ENCODE measurements at places on chromosomes 13 and 19.
A peak's percentile ranks its signal among the peaks of the same experiment; 100 is the strongest.

- DNase-seq: no peak
These were observed 1393.3 kb upstream of the ATXN8OS start for GRCh38 chr13:68714292-68714691.

DNA sequence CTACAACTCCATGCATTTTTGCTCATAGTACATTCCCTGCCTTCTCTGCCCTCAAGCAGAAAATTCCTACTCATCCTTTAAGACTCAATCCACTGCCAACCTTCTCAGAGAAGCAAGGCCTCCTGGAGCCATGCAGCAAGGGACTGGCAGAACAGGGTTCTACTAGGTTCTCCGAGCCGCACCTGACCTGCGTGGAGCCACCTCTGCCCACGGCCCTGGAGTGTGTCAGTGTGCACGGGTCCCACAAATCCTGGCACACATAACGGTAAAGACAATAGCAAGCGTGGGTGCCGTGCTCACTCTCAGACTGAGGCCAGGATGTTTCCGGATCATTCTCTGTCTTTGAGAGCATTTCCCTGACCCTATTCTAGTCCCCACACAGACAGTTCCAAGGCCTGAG, 30.0 kb downstream of the SOX1 start:
- DNase-seq: no peak

GRCh38 chr13:86986448-86986847, 684.7 kb upstream of the SLITRK5 start:
- DNase-seq: no peak

- no peak for DNase-seq
These were observed 13.1 kb upstream of the MTIF3 start for GRCh38 chr13:27463500-27463899.

GRCh38 chr19:49387936-49388372, at the start of gene KASH5:
KASH5 (plus strand) TSS chr19:49388249; CDS start chr19:49390884, 2,635 bp downstream.
- no peak for DNase-seq

DNA sequence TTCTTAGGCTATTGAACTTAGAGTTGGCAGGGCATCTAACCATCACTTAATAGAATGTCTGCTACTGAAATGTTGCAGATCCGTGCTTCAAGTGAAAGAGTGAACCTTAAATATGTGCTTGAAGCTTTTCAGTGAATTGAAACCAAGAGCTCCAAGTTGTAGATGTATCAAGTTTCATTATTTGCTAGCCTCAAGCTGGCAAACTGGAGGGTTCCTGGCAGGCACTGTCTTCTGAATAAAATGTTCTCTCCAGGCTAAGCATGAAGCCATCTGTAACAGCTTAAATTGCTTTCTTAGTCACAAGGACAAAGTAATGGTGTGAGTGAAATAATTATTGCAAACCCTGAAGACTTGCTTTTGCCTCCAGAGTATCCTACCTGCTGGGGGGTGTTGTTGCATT, 415.0 kb upstream of the SPRY2 start:
- no peak for DNase-seq

GRCh38 chr13:26571518-26571917, 14.0 kb downstream of the WASF3 start:
- no peak for DNase-seq

GRCh38 chr13:113658836-113659235, 838 bp upstream of the ATP4B start:
- peak; percentile 33 for DNase-seq

- DNase-seq: no peak
These were observed 22.4 kb downstream of the GTF2F2 start for GRCh38 chr13:45142440-45143345.

DNA sequence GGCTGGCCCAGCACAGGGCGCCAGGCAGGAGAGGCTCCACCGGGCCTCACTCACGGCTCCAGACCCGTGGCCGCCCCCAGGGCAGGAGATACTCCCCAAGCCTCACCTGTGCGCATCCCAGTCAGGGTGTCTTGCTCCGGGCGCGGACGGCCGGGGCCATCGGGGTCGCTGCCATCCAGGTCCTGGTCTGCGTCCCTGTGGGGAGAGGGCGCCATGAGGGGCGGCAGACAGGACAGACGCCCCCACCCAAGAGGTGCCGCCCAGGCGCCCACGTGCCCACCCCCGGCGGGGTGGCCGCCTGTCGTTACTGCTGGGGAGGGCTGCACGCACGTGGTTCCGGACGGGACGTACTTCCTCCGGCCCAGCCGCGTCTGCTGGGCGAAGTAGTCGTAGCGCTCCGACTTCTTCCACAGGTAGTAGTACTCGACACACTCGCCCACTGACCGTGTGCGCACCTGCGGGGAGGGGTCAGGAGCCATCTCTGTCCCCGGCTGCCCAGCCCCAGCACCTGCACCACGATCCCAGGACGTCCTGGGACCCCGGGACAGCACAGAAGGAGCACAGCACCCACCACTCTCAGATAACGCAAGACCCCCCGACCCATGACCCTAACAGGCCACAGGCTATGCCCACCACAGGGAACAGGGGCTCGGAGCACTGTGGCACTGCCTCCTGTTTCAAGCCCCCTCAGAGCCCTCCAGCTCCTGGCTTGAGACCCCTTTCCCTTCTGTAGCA, 17.4 kb upstream of the PLPP2 start:
- DNase-seq: no peak

GRCh38 chr19:29092712-29093552, 120.0 kb downstream of the UQCRFS1 start:
- DNase-seq: no peak

- DNase-seq: no peak
These were observed 65.9 kb downstream of the KCNRG start for GRCh38 chr13:50080911-50081678.

GRCh38 chr13:28685892-28686291, 27.0 kb downstream of the POMP start:
- DNase-seq: no peak

DNA sequence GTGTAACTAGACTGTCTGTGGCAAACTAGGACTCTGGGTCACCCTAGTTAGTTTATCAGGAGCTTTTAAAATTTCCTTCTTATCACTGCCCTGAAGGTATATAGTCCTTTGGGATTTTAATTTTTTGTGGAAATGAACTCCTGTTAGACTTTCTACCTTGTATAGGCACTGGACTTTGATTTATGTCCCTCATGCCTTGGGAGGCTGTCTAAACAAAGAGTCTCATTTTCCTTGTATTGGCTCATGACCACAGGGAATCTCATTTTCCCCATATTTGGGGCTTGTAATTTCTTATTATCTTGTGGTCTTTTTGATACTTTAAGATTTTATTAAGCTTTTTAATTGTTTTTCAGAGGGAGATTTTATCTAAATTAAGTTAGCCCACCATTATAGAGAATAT, 21.4 kb downstream of the KCTD4 start:
- DNase-seq: no peak

DNA sequence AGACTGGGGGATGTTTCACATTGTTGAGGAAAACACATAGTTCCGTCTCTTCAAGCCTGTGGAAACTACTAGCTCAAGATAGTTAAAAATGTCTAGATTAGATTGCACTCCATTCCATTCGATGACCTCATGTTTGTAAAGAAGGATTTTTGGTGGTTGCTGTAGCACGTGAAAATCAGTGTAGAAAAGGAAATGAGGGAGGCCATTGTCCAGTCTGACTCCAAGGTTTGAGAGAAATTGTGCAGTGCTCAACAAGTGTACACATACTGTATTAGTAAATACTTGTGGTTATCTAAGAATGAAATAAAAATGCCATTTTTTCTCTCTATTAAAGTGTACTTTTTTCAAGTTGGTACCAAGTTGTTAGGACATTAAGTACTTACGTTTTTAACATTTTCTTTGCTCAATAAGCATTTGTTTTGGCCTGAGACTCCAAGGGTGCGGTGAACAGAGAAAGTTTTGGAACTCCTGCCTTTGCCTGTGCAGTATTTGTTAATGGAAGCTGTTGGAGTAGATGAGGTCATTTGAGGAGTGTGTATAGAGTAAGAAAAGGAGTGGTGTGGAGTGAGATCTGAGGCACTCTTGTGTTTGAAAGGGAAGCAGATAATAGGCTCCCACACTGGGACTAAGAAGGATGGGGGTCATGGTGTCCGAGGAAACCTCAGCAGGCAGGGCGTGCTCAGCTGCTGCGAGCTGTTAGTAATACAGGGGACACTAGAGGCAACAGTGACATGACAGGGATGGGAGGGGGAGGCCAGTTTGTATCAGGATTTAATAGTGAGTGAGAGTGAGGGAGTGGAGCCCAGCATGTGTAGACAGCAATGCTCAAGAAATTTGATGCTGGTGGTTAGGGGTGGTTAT, 4.4 kb downstream of the WASF3 start:
- DNase-seq: no peak

- DNase-seq: no peak
These were observed 569 bp upstream of the MCF2L start for GRCh38 chr13:112968380-112968909.

DNA sequence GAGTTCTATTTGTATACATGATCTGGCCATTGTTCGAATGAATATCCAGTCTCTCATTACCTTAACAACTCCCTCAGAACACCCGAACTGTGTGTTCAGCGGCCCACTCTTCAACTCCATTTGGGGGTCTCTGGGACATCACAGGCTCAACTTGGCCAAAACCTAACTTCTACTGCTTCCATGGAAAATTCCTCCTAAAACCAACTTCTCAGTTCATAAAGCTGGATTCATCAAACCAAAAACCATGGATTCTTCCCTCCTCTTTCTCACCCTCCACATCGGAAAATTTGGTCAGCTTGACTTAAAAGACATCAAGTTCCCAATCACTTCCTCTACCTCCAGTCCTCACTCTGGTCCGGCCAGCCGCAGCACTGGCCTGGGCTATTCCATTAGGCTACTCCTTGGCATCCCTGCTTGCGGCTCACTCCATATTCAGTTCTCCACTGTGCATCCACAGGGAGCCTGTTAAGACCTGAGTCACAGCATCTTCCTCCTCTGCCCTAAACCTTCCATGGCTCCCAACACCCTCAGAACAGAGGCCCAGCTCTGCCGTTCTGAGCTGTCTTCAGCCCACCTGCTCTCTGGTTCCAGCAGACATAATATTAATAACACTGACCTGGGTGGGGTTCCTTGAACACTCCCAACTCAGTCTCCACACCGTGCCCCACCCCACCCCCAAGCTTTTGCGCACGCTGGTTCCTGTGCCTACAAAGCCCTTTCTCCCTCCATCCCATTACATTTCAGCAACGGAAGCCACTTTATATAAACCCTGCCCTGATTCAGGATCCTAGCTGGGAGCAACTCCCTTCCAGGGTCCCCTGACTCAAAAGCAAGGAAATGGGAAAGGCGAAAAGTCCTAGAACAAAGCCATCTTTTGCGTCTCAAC, 1.1 kb downstream of the ZNF792 start:
- no peak for DNase-seq

DNA sequence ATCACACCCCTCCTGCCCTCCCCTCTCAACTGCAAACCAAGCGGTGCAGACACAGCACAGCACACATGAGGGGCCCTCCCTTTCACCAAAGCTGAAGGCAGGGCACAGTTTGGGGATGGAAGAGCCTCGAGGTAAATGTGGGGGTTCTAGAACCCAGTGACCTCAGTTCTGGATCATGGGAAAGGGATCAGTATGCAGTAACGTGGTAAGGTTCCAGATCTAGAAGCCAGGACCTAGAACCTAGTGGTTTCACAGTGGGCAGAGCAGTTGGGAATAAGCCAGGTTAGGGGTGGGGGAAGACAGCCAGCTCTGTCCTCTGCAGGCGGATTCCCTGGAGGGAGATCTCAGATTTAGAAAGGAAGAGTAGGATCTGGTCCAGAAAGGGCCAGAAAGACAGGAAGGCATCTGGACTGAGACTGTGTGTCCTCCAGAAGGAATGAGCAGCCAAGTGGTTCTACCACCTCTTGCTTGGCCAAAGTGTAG, 3.1 kb downstream of the FTL start:
- no peak for DNase-seq

DNA sequence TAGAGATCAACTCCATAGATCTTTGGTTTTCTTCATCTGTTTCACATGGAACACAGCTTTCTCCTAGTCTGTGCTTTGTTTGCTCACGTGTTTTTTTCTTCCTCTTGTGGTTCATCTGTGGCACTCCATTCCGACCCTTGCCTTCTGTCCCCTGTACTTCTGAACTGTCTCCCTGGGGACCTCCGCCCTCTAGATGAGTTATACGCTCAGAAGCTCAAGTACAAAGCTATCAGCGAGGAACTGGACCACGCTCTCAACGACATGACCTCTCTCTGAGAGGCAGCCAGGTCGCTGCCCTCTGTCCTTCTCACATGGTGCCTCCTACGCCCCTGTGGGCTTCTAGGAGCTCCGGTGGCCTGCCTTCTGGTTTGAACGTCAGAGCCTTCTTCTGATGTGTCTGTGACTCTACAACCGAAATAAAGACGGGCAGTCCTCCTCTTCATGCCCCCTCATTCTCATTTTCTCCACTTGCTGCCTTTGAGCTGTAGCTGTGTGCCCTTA, 16.6 kb upstream of the RAB8A start:
- no peak for DNase-seq

- DNase-seq: no peak
These were observed 14.6 kb upstream of the CLC start for GRCh38 chr19:39752390-39752789.

GRCh38 chr19:12946092-12946721, 545 bp downstream of the RAD23A start:
- peak; percentile 85 for DNase-seq

DNA sequence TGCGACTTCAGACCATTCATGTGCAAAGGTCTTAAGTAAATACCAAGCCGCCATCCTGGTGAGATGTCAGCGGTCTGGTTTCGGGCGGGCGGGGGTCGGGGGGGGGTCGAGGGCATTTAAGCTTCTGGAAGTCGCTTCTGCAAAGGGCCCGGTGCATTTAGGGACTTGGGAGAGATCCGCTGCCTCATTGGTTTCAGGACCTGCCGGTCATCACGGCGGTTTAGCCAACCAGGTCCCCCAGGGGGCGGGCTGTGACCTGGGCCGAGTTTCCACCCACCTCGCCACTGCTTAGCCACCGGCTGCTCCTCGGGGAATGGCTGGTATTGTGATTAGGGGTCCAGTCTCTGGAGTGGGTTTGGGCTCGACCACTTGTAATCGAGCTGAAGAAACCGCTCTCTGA, 7.8 kb downstream of the ANKLE1 start:
- DNase-seq: no peak

GRCh38 chr13:29802621-29803020, 47.8 kb downstream of the UBL3 start:
- DNase-seq: no peak

- no peak for DNase-seq
These were observed 3.4 kb downstream of the PLIN5 start for GRCh38 chr19:4531562-4532165.

- no peak for DNase-seq
These were observed 407.8 kb downstream of the LIG4 start for GRCh38 chr13:107807306-107808073.

DNA sequence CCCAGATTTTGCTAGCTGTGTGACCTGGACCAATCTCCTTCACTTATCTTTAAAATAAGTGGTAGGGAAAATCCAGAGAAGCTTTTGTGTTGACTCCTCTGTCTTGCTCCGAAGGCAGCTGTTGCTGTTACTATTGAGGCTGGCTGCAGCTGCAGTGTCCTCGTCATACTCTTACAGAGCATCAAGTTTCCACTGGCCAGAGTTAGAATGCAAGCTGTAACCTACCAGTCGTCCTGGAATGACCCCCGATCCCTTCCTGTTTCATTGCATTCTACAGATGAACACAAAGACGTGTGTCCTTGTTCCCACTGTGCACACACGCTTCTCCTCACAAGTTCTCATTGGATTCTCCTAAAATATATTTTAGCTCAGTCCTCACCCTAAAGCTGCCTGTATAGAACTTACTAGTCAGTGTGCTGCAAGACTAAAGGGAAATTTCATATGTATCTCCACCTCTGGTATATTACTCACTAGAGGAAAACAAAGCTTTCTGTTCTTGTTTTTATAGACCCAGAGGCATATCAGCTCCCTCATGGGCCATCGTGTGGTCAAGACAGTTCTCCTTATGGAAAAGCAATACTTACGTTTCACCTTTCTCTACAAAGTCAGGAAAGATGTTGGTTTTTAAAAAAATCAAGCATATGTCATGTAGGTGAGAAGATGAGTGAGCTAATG, 589.8 kb downstream of the LMO7 start:
- peak; percentile 72 for DNase-seq
